ENCODE measurements at places on chromosomes 11 and 22.

- H3K36me3 ChIP-seq, result peaks cover 8% of the 10 kb centered on the region
- peaks cover 46% of the 10 kb centered on the region for H3K4me1 ChIP-seq
- DNase-seq, result no peak
- H3K27ac ChIP-seq, result no peak overlapping the region
These were observed 125.9 kb downstream of the UVRAG start for GRCh38 chr11:75940911-75941310.

GRCh38 chr11:2399488-2400068 lies 972 bp upstream of the TSSC4 start:
- peaks cover 32% of the 10 kb centered on the region for H3K4me1 ChIP-seq
- H3K27me3 ChIP-seq, result no peaks in the 10 kb centered on the region
- H3K36me3 ChIP-seq, result peaks cover 45% of the 10 kb centered on the region
- DNase-seq, result no peak
- peak overlapping the region; percentile 88 for H3K4me3 ChIP-seq

DNA sequence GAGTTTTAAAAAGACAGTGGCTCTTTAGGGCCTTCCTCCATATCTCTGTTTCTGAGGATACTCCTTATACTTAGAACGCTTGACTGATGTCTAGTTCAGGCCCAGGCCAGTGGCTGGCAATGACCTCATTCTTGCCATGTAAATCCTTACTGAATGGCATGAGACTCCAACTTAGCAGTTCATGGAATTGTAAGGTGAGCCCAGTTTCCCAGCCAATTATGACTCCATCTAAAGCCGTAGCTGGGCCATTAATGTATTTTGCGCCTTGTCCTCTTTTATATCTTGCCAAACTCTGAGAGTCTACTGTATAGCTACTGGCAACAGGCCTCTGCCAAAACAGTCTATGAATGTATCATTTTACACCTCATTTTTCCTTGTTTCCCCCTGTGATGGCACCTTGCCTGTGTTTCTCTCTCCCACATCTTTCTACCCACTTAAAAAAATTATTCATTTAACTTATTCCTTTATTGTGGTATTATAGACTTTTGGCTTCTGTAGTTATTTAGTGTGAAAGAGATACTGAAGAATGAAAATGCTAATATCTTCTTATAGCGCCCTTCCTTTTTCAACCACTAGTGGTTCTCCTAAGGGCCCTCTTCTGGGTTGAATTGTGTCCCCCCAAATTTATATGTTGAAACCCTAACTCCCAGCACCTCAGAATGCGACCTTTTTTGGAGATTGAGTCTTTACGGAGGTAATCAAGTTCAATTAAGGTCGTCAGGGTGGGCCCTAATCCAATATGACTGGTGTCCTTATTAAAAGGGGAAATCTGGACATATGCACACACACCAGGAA lies 67.4 kb downstream of the ZNRF3 start:
- peaks cover 20% of the 10 kb centered on the region for H3K27me3 ChIP-seq
- no peak overlapping the region for H3K4me3 ChIP-seq
- no peaks in the 10 kb centered on the region for H3K36me3 ChIP-seq
- peaks cover 6% of the 10 kb centered on the region for H3K4me1 ChIP-seq
- no peak overlapping the region for H3K27ac ChIP-seq
- no peak for DNase-seq

DNA sequence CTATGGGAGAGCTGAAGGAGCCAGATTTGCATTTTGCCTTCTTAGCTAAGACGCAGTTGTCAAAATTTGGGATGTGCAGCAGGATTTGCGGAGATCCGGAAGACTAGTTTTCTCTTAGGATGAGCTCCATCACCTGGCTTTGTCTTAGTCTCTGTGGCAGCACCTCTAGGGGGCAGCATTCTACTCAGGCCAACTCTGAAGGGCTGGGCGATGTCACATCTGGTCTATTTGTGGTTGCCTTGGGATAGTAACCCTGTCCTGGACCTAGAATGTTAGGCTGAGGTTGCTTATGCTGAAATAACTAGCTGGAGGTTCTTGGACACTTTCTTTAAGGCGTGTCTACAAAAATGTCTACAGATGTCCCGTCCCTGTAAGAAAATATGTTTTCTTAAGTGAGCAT lies 116.2 kb downstream of the FAT3 start:
- DNase-seq, result no peak
- no peak overlapping the region for H3K27ac ChIP-seq
- no peaks in the 10 kb centered on the region for H3K36me3 ChIP-seq

DNA sequence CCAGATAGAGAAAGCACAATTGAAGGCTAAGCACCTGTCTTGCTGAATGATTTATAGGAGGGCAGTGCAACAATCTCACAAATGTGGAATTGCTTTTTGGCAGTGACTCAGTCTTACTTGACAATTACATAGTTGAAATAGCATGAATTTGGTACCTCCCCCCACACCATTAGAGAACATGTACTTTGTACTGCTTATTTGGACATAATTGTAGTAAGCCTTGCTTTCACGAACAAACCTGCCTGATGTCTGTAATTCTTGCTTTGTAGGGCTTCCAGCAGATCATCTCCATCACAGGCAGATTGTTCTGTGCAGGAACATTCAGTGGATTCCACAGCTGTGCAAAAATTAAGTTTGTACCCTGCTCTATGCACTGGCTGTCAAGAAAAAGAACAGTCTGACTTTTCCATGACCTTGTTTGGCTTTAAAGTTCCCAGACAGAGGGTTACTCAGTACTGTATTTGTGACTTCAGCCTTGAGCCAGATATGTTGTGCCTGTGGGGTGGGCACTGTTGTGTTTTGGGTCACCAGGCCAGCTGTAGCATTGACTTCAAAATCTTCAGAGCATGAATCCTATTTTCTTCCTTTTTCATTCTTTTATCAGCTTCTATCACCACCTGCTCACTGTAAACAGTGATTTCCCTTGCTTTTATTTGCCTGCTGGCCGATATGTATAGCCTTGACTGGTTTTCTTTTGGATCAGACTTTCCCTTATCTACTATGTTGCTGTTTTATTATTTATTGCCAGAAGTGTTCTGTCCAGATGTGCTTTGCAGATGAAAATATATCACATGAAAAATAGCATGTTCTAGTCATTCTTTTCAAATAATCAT lies 941.0 kb upstream of the CHORDC1 start:
- no peak overlapping the region for H3K4me3 ChIP-seq
- no peak for DNase-seq
- H3K27me3 ChIP-seq, result no peaks in the 10 kb centered on the region

GRCh38 chr11:46522682-46523281 lies 71.0 kb downstream of the AMBRA1 start:
- no peak overlapping the region for H3K4me3 ChIP-seq
- H3K4me1 ChIP-seq, result peaks cover 24% of the 10 kb centered on the region
- peaks cover 7% of the 10 kb centered on the region for H3K36me3 ChIP-seq
- no peak for DNase-seq

DNA sequence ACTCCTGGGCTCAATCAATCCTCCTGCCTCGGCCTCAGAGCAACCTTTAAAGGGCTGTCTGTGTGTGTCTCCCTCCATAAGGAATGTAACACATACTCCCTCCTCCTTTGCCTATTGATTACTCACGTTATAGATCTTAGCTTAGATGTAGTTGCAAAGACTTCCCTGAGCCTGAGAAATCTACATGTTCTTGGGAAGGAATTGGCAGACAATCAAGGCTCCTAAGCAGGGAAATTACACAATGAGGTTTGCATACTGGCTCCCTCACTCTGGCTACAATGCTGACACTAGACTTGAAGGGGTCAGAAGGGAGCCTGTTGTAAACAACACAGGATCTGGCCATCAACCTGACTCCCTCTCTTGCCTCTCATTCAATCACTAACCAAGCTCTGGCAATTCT lies 5.2 kb upstream of the OLFML1 start:
- no peaks in the 10 kb centered on the region for H3K27me3 ChIP-seq
- peaks cover 8% of the 10 kb centered on the region for H3K4me1 ChIP-seq
- no peaks in the 10 kb centered on the region for H3K36me3 ChIP-seq
- DNase-seq, result no peak
- H3K27ac ChIP-seq, result no peak overlapping the region

DNA sequence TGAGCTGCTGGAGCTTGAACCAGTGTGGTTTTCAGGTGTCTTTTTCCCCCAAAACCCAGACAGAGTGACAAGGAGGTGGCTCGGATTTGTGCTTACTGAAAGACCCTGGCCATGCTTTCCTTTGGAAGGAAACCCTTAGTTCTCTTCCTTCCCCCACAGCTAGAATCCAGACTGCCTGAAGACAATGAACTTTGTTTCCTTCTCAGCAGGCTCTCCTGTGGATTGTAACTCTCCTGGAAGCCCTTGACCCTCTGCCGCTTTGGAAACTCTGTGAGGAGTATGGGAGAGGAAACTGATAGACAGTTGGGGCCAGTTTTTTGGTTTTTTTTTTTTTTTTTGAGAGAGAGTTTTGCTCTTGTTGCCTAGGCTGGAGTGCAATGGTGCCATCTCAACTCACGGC lies 62.1 kb upstream of the SESN3 start:
- H3K36me3 ChIP-seq, result no peaks in the 10 kb centered on the region
- no peaks in the 10 kb centered on the region for H3K27me3 ChIP-seq
- H3K27ac ChIP-seq, result no peak overlapping the region
- H3K4me1 ChIP-seq, result peaks cover 43% of the 10 kb centered on the region
- H3K4me3 ChIP-seq, result no peak overlapping the region
- DNase-seq, result no peak

DNA sequence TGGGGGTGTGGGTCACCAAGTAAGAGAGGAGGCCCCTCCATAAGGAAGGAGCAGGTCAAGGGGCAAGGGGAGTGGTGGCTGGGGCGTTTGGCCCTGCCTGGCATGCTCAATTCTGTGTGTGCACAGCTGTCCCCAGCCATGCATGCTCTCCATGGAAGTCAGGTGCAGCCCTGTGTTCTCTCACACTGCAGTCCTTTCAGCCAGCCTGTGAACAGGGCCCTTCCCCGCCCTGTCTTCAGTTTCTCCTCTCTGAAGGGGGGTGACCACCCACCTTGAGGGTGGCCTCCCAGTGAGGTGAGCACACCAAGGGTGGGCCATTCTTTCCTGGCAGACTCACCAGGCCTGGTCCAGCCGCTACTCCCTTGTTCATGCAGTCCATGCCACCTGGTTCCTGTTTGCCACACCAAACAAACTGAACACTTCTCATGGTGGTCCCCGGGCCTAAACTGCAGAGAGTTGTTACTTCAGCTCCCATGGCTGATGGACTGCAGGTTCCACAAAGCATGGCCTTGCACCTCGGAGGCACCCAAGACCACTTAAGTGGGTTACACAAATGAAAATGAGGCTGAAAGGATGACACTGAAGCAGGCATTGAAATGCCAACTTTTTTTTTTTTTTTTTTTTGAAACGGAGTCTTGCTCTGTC lies 1.7 kb upstream of the CHCHD10 start:
- no peaks in the 10 kb centered on the region for H3K27me3 ChIP-seq
- peak overlapping the region; percentile 30 for H3K27ac ChIP-seq
- peaks cover 67% of the 10 kb centered on the region for H3K4me1 ChIP-seq
- H3K36me3 ChIP-seq, result peaks cover 11% of the 10 kb centered on the region
- no peak for DNase-seq

GRCh38 chr11:70628855-70629844 lies 230.8 kb downstream of the CTTN start:
- H3K36me3 ChIP-seq, result no peaks in the 10 kb centered on the region
- no peaks in the 10 kb centered on the region for H3K4me1 ChIP-seq
- no peak overlapping the region for H3K27ac ChIP-seq
- no peak overlapping the region for H3K4me3 ChIP-seq

DNA sequence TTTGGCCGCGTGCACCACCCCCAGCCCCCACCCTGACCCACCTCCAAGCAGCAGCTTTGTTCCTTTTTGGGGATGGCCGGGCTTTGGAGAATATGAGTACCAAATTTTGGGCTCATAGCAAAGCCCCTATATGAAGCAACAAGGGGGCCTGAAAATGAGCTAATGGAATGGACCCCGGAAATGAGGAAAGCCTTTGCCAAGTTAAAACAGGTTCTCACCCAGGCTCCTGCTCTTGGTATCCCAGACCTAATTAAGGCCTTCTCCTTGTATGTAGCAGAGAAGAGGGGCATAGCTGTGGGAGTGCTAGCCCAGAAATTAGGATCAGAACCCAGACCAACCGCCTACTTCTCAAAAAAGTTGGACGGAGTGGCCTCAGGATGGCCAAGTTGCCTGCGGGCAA lies 87.0 kb downstream of the PIWIL4 start:
- H3K4me1 ChIP-seq, result no peaks in the 10 kb centered on the region
- H3K27me3 ChIP-seq, result peaks cover 1% of the 10 kb centered on the region
- no peaks in the 10 kb centered on the region for H3K36me3 ChIP-seq
- no peak overlapping the region for H3K27ac ChIP-seq
- DNase-seq, result no peak

GRCh38 chr22:46193898-46194310 lies 43.6 kb downstream of the PPARA start:
- peaks cover 21% of the 10 kb centered on the region for H3K36me3 ChIP-seq
- no peaks in the 10 kb centered on the region for H3K4me1 ChIP-seq
- DNase-seq, result no peak
- H3K27ac ChIP-seq, result no peak overlapping the region
- no peak overlapping the region for H3K4me3 ChIP-seq

DNA sequence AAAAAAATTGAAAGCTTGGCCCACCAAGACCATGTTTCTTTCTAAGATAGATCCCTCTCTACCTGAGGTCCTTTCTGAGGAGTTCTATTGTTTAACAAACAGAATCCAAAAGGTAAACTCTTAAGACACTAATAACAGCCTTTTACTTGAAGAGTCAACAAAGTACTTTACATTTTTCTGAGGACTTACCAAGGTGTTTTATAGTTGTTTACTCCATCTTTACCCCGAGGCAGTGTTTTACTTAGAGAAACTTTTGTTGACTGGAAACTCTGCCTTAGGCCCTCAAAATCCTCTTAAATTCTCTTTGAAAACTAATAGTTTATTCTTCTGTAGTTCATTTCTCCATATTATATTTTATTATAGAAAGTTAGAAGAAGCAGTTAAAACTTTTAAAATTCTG lies 49.7 kb upstream of the NOX4 start:
- DNase-seq, result no peak
- H3K27me3 ChIP-seq, result no peaks in the 10 kb centered on the region
- H3K4me3 ChIP-seq, result no peak overlapping the region

GRCh38 chr22:26482161-26482560 lies 1.4 kb downstream of the HPS4 start:
- H3K27me3 ChIP-seq, result no peaks in the 10 kb centered on the region
- peaks cover 29% of the 10 kb centered on the region for H3K36me3 ChIP-seq
- peak overlapping the region; percentile 91 for H3K4me3 ChIP-seq
- peaks cover 77% of the 10 kb centered on the region for H3K4me1 ChIP-seq
- peak overlapping the region; percentile 94 for H3K27ac ChIP-seq
- DNase-seq, result no peak

- H3K36me3 ChIP-seq, result no peaks in the 10 kb centered on the region
- H3K27me3 ChIP-seq, result no peaks in the 10 kb centered on the region
- H3K27ac ChIP-seq, result no peak overlapping the region
- no peaks in the 10 kb centered on the region for H3K4me1 ChIP-seq
- H3K4me3 ChIP-seq, result no peak overlapping the region
These were observed 10.1 kb downstream of the C11orf87 start for GRCh38 chr11:109432105-109432504.

GRCh38 chr22:20247010-20247505 lies 21.1 kb downstream of the RTN4R start:
- H3K4me3 ChIP-seq, result no peak overlapping the region
- H3K4me1 ChIP-seq, result peaks cover 48% of the 10 kb centered on the region
- H3K27me3 ChIP-seq, result no peaks in the 10 kb centered on the region
- no peaks in the 10 kb centered on the region for H3K36me3 ChIP-seq

GRCh38 chr22:50673231-50674129 lies 857 bp downstream of the SHANK3 start:
- DNase-seq, result no peak
- peaks cover 41% of the 10 kb centered on the region for H3K27me3 ChIP-seq
- no peak overlapping the region for H3K27ac ChIP-seq
- H3K4me3 ChIP-seq, result peak overlapping the region; percentile 72
- no peaks in the 10 kb centered on the region for H3K36me3 ChIP-seq
- peaks cover 12% of the 10 kb centered on the region for H3K4me1 ChIP-seq

All from activated B cell treated with CpG ODN at 0.5 μM for 24 hours (primary cell).